Esophagus muscularis mucosa (tissue), 4 donors: ENCODE measurements at places on chromosomes 5 and 9. TPM values are rescaled to one million over a fixed set of nuclear protein-coding genes. Genes with fewer than 3 reads are reported as not detected.

GRCh38 chr5:54520438-54520846 is 2.9 kb downstream of the SNX18 start:
- H3K4me3 ChIP-seq: peak overlapping the region; percentile 99
- no peaks in the 10 kb centered on the region for H3K36me3 ChIP-seq
- H3K4me1 ChIP-seq: peaks cover 82% of the 10 kb centered on the region
- no peaks in the 10 kb centered on the region for H3K27me3 ChIP-seq
- DNase-seq: peak; percentile 91

- H3K27ac ChIP-seq: no peak overlapping the region
- H3K4me3 ChIP-seq: no peak overlapping the region
- DNase-seq: no peak
- H3K4me1 ChIP-seq: no peaks in the 10 kb centered on the region
Measured at GRCh38 chr9:116904165-116904564, 217.1 kb downstream of the TRIM32 start.

- H3K36me3 ChIP-seq: no peaks in the 10 kb centered on the region
- no peak overlapping the region for H3K27ac ChIP-seq
- H3K27me3 ChIP-seq: no peaks in the 10 kb centered on the region
- no peak overlapping the region for H3K4me3 ChIP-seq
- DNase-seq: no peak
- H3K4me1 ChIP-seq: no peaks in the 10 kb centered on the region
Measured at GRCh38 chr9:22256381-22256780, 190.2 kb upstream of the DMRTA1 start.

GRCh38 chr5:180811623-180812124 is 9.1 kb upstream of the MGAT1 start:
- H3K4me1 ChIP-seq: peaks cover 41% of the 10 kb centered on the region
- H3K36me3 ChIP-seq: no peaks in the 10 kb centered on the region
- no peaks in the 10 kb centered on the region for H3K27me3 ChIP-seq

- H3K36me3 ChIP-seq: no peaks in the 10 kb centered on the region
- H3K4me3 ChIP-seq: peak overlapping the region; percentile 31
- no peaks in the 10 kb centered on the region for H3K27me3 ChIP-seq
- H3K4me1 ChIP-seq: peaks cover 30% of the 10 kb centered on the region
- H3K27ac ChIP-seq: peak overlapping the region; percentile 49
- no peak for DNase-seq
Measured at GRCh38 chr5:179314606-179315355, 30.5 kb downstream of the ADAMTS2 start.

DNA sequence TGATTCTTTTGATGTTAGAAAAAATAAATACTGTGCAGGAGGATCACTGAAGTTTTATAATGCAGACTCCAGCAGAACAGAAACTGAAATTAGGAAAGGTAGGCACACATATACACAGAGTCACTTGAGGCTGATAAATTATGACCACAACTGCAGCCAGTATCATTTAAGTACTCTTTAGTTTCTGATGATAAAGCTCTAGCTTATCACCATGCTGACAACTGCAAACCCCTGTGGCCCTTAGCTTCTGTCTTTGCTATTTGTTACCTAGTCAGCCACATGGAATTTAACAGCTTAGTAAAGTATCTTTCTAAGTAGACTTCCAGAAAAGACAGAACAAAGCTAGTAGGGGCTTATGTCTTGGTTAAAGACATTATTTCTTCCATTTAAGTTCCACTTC is 734.8 kb upstream of the CDH6 start:
- H3K4me3 ChIP-seq: no peak overlapping the region
- H3K27me3 ChIP-seq: no peaks in the 10 kb centered on the region
- no peaks in the 10 kb centered on the region for H3K4me1 ChIP-seq
- no peaks in the 10 kb centered on the region for H3K36me3 ChIP-seq
- DNase-seq: no peak
- H3K27ac ChIP-seq: no peak overlapping the region

DNA sequence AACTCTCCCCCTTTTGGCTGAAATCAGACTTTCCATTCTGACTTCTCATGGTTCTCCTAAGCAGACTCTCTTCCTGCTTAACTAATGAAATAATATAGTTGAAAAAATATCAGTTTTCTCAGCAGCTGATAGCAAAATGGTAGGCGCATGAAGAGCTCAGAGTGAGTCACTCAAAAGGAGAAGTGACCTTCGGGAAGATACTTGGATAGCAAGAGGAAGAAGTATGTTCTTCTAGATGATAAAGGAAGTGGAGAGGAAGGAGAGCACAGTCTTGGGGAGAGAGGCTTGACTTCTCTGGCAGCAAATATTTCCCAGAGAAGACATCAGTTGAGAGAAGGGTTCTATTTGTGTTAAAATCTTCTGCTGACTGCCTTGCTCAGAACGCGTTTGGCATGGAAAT is 101.5 kb downstream of the TAF11L14 start:
- H3K4me1 ChIP-seq: no peaks in the 10 kb centered on the region
- no peak overlapping the region for H3K4me3 ChIP-seq
- DNase-seq: no peak
- H3K27me3 ChIP-seq: no peaks in the 10 kb centered on the region
- H3K27ac ChIP-seq: no peak overlapping the region

DNA sequence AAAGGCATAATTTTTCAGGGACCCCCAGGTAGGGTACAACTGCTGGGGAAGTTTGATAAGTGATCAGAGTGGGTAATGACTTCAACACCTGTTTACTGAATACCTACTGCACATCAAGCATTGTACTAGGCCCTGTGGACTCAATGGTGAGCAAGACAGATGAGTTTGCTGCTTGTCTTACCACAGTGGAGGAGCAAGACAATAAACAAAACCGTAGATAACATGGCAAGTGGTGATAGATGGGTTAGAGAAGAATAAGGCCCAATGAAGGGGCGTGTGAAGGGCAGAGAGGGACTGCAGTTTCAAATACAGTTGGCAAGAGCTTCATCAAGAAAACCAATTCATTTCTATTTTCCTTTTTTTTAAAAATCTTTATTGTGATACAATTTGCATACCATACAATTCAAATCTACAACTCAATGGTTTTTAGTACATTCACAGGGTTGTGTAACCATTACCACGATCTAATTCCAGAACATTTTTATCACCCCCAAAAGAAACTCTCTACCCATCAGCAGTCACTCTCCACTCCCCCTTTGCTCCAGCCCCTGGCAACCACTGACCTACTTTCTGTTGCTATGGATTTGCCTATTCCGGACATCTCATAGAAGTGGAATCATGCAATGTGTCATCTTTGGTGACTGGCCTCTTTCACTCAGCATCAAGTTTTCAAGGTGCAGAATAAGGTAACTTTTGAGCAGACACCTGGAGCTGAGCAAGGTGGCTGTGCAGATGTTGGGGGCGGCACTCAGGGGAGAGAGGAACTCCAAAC is 31.9 kb upstream of the HAND1 start:
- H3K4me1 ChIP-seq: no peaks in the 10 kb centered on the region
- H3K36me3 ChIP-seq: no peaks in the 10 kb centered on the region
- no peak overlapping the region for H3K27ac ChIP-seq
- no peaks in the 10 kb centered on the region for H3K27me3 ChIP-seq
- DNase-seq: no peak
- no peak overlapping the region for H3K4me3 ChIP-seq

GRCh38 chr5:143051244-143052058 is 281.3 kb downstream of the ARHGAP26 start:
- H3K4me3 ChIP-seq: no peak overlapping the region
- no peak for DNase-seq
- H3K4me1 ChIP-seq: peaks cover 48% of the 10 kb centered on the region
- H3K36me3 ChIP-seq: no peaks in the 10 kb centered on the region

DNA sequence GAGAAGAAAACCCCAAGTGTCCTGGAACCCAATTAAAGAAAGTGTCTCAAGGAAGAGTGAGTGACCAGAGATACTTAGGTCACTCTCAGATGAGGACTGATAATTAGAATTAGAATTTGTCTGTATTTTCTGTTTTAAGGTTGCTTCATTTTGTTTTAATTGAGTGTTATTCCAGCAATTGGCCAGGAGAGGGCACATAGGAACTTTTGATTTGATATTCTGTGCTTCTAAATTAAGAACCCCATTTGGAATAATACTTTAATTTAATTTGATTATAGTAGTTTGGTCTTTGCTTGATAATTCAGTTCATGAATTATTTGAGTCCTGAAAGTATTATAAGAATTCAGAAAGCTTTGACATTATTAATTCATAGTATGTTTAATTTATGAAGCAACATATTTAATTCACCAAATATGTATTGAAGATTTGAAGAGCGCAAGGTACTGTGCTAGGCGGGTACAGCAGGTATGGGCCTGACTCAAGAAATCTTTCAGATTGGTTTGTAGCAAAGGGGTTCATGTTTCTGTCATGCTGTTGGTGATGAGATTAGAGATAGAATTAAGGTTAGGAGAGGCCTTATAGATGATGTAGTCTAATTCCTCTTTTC is 4.9 kb downstream of the MRPL22 start:
- H3K4me1 ChIP-seq: peaks cover 34% of the 10 kb centered on the region
- H3K27ac ChIP-seq: no peak overlapping the region
- H3K27me3 ChIP-seq: no peaks in the 10 kb centered on the region

- H3K36me3 ChIP-seq: no peaks in the 10 kb centered on the region
- no peak for DNase-seq
- H3K27me3 ChIP-seq: no peaks in the 10 kb centered on the region
- H3K4me3 ChIP-seq: no peak overlapping the region
- H3K4me1 ChIP-seq: peaks cover 14% of the 10 kb centered on the region
- no peak overlapping the region for H3K27ac ChIP-seq
Measured at GRCh38 chr5:142095651-142096330, 12.8 kb upstream of the NDFIP1 start.

- DNase-seq: no peak
- no peaks in the 10 kb centered on the region for H3K4me1 ChIP-seq
- H3K27me3 ChIP-seq: no peaks in the 10 kb centered on the region
Measured at GRCh38 chr5:100479079-100479688, 56.0 kb upstream of the FAM174A start.

Gene DDX31
- total RNA-seq: 7.5 TPM

Gene ANGPTL2
- total RNA-seq: 48.7 TPM
